DMS153 (cell line): ENCODE measurements at places on chromosomes 5 and 9.

DNA sequence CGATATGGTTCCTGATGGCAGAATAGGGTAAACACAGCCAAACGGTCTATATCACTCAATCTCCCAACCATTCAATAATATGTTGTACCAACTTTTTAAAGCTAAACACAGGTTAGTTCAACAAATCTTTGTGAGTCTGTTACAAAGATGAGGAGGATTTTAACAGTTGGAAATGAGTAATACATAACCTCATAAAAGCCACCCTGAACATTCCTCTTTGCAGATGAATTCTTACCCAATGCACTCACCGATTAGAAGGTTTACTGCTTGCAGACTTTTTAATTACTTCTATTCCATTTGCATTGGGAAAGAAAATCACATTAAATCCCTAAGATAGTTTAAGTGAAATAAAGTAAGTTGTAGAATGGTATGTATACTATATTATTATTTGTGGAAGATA lies 23.3 kb upstream of the TRMT10B start:
- DNase-seq: no peak

GRCh38 chr5:133269691-133270090 lies 217.9 kb downstream of the HSPA4 start:
- no peak for DNase-seq

DNA sequence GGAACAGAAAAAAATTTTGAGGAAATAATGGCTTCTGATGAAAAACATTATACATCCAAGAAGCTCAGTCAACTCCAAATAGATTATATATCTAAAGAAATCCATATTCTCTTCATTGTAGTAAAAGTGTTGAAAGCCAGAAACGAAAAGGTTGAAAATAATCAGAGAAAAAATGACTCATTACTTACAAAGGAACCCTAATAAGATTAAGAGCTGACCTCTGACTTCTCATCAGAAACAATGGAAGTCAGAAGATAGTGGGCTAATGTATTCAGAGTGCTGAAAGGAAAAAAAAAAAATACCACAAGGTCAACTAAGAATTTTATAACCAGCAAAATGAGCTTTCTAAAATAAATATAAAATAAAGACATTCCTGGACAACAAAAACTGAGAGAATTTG lies 60.0 kb downstream of the HSD17B4 start:
- no peak for DNase-seq

- DNase-seq: no peak
Observed at GRCh38 chr5:171593401-171593800, 174.0 kb downstream of the FGF18 start.

DNA sequence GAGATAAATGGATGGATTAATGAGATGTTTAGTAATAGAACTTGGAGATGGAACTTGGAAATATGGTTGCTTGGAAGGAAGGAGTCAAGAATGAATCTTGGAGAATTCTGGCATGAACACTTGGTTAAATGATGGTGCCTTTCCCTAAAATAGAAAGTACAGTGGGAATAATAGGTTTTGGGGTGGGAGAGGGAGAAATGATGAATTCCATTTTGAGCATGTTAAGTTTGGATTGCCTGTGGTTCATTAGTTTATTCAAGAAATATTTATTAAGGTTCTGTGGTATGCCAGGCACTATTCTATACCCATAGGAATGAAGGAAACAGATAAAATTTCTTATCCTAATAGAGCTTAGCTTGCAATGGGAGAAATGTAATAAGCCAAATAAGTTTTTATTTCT lies 58.4 kb downstream of the PBX3 start:
- no peak for DNase-seq

DNA sequence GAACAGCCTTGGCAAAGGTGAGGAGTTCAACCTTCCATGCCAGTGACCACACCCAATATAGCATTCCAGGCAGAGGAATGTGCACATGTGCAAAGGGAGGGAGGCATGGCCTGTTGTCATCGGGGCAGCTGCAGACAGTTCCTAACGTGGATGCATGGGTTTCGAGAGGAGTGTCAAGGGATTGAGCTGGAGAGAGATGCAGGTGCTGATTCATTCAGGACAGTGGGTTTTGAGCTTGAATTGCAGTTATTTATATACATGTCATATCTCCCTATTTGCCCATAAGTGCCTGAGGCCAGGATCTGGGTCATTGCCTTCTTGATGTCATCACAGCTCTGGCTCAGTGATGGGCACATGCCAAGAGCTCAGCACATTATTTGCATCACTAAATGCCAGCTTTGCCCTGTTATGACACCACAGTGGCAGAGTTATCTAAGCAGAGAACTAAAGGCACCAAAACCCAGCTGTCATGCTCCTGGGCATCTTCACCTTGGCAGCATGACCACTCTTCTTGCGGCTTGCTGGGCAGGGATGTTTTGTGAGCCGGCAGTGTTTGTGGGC lies 278.0 kb downstream of the NTRK2 start:
- DNase-seq: no peak

DNA sequence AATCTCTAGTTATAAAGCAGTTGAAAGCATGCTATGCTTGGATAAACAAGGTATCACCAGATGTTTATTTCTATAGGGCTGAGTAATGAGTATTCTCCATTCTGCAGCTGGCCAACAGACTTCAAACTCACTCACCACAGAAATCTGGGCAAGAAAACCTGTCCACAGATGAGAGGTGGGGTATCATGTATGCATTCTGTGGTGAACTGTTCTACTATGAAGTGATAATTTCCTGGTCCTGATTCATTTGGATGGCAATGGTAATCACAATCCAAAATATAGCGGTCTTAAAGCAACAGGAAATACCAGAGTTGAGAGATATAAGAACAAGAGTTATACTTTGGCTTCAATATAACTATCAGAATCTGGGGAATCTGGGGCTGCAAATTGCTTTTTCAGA lies 65.9 kb upstream of the EFNA5 start:
- DNase-seq: no peak

DNA sequence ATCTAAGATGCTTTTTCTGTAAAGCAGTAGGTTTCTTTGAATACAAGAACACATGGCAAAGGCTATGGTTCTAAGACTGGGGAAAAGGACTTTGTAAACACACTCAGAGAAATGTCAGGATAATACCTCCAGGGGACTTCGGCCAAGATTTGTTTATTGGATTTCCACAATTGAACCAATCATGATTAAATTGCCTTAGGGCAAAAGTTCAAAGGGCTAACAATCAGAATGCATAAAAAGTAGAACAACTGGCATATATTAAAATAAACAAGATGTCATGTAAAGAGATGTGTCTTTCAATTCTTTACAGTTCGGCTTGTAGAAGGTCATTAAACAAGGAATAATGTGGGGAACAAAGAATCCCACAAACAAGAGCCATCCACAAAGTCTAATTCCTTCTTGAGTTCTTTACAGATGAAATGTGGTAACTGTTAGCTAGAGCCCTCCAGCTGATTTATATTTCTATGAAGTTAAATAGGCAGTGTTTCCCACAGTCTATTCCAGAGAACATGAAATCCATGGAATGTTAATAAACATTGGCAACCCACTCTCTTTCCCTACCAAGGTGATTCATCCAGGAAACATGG lies 565.5 kb downstream of the ZNF608 start:
- no peak for DNase-seq
